ENCODE measurements at places on chromosomes 4 and X.

GRCh38 chr4:112508356-112508755, 7.6 kb downstream of the NEUROG2 start:
- no peak for DNase-seq

DNA sequence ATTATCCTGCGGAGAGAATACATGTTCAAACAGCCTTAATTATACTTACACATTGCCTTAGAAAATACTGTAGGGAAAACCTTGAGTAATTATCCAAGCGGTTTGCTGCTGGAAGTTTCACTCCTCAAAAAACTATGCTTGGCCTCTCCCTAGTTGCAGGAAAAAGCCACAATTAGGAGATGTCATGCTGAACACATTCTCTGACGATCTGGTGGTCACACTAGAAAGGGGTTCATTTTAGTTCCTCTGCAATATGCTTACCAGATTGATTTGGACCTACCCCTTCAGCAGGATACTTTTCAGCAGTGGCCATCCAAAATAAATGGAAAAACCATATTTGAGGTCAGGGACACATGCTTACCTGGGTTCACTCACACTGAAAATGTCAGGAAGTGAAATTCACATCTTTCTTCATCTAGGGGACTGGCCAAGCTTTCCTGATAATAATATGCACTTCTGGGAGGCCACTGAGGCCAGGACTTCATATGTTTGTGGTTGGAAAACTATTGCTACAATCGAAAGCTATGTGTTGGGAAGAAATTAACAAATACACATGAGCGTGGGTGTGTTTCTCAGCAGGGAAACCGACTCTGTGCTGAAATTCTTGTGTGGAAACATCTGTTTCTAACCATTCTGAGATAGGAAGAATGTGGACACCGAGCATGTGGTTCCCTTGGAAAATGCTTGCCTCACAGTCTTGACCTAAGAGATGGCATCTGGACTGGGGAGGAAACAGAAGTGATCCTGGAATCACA, 68.8 kb downstream of the ATXN3L start:
- no peak for DNase-seq

DNA sequence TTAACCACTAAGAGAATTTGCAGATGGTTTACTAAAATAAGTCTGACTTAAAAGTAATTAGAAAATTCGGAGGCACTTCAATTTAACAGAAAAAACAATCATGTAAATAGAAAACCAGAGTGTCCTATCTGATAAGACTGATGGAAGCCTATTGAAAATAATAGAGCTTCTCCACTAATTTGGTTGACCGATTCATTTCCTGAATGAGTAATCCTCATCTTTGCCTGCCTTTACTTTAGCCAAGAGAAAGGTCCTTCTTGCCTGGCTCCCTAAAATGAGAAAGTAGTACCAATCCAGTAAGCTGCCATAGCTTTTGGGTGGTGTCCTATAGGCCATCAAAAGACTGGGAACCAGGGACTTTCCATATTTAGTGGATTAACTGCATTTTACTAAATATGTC, 48.4 kb downstream of the KCNIP4 start:
- DNase-seq: no peak

DNA sequence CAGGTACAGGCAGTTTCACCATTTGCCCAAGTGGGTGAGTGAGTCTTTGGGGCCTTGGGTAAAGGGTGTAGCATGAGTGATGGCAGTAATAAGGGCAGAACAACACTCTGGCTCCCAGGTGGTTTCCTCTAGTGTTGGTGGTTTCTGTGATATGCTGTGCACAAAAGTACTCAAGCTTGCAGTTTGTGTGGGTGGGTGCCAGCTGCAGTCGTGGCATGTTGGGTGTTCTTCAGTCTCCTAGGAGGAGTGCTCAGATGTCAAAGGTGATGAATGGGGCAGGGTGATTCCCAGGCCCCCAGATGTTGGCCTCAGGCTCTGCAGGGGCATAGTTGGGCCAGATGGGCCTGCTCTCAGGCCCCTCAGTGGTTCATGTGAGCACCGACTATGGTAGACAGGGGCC, 166.1 kb upstream of the KLF8 start:
- DNase-seq: no peak

DNA sequence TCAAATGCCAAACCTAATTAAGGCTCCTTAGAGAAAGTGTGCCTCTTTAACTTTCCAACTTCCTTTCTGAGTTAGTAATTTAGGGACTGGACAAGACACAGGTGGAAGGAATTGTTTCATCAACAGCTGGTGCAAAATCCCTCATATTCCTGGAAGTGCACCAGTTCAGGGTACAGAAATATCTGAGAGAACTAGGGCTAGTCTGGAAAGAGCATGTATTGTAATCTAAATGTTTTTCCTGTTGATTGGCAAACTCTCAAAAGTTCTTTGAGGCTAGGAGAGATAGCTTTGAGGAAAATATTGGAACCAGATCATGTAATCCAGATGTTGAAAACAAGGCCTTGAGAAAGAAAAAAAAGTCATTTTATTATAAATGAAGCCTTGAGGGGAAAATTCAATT, 98.1 kb upstream of the C1GALT1C1 start:
- no peak for DNase-seq

- DNase-seq: no peak
These were observed 132.0 kb upstream of the HDX start for GRCh38 chrX:84634201-84634782.

- DNase-seq: no peak
These were observed 232.1 kb upstream of the F9 start for GRCh38 chrX:139298437-139298836.

GRCh38 chrX:21741869-21742701, 15.8 kb downstream of the SMPX start:
- DNase-seq: no peak

DNA sequence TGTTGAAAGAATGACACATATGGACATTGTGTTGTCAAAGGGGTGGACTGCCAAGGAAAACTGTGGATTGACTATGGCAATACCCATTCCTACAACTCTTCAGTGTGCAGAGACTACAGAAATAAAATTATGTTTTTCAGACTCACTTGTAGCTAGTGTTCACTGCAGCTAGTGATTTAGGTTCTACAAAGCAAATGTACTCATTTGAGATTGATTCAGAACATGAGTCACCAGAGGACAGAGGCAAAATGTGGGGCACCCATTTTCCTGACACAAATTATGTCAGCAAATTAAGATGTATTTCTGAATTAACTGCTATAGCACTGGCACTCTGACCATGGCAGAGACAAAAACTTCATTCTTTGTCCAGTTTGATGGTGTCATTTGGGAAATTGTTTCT, 40.7 kb downstream of the SPCS3 start:
- DNase-seq: no peak

DNA sequence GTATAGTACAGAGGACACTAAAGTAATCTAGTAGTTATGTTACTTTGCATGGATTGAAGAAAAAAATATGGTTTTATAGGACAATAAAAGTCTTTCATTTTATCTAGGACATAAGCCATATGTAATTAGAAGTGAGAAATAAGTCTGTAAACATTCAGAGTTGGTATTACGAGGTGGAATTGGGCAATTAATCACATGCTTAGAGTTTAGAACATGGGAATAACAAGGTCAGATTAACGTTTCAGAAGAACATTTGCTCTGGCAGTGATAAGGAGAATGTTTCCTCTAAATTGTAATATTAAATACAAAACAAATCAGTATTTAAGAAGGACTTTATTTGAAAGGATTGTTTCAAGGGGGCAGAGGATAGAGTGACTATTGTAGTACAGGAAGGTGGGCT, 15.6 kb upstream of the SULT1E1 start:
- DNase-seq: no peak

DNA sequence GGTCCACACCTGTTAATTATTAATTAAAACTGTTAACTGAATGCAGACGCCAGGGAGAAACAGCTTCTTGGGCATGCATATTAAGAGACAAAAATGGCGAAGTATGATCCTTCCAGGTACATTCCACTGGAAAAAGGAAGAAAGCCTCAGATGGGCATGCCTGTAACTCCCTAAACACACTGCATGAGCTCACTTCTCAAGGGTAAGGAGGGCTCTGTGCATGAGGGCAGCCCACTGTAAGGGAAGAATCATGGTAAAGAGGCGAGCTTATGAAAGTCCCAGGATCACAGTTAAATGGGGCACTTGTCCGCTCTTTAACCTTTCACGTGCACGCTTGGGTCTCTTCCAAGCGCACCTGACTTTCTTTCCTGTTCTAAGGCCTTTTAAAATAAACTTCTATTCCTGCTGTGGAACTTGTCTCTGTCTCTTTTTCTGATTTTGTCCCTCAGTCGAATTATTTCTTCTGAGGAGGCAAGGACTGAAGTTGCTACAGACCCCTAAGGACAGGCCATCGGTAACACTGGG, 321.7 kb downstream of the PPP1R2C start:
- DNase-seq: no peak

DNA sequence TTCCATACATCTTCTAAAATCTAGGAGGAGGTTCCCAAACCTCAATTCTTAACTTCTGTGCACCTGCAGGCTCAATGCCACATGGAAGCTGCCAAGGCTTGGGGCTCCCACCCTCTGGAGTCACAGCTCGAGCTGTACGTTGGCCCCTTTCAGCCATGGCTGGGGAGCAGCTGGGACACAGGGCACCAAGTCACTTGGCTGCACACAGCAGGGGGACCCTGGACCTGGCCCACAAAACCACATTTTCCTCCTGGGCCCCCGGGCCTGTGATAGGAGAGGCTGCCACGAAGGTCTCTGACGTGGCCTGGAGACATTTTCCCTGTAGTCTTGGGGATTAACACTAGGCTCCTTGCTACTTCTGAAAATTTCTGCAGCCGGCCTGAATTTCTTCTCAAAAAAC, 8.2 kb upstream of the TENT5D start:
- DNase-seq: no peak

DNA sequence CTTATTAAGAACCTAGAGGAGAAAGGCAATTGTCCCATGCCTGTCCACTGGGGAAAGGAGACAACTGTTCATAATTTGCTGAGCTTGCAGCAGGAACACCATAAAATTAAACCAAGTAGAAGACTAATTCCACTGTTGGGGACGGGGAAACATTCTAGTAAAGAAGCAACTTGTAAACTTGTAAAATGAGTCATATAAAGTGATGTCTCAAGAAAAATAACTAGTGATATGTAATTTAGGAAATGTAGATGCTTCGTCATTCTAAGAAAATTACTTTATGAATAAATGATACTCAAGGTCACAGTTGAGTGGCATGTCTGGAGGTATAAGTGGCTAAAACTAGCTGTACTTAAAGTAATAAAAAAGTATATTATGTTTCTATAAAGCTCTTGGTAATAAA, 121.2 kb upstream of the MID1 start:
- DNase-seq: no peak

GRCh38 chr4:53573696-53574095, 17.6 kb downstream of the LNX1 start:
- no peak for DNase-seq

- DNase-seq: no peak
These were observed 73.0 kb upstream of the ADAD1 start for GRCh38 chr4:122305853-122306252.

GRCh38 chr4:104571341-104571740, 76.6 kb upstream of the CXXC4 start:
- DNase-seq: no peak

- no peak for DNase-seq
These were observed 57.0 kb upstream of the RAP1GDS1 start for GRCh38 chr4:98204236-98204553.

- DNase-seq: no peak
These were observed 136.4 kb upstream of the GUCY1A1 start for GRCh38 chr4:155530290-155530689.

DNA sequence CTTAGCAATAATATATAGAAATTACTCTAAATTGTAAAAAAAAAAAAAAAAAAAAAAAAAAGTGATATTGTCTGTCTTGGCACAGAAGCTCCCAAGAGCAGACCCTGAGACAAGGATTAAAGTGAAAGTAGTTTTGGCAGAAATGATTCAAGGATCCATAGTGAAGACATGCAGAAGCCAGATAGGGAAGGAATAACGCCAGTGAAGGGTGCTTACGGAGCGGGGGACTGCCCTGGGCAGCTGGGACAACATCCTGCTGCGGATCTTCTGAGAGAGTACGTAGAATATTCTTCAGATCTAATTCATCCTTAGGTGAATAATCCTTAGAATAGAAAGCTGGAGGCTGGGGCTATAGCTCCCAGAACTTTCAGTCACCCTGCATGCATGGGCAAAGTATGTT, 39.8 kb downstream of the ARHGAP24 start:
- DNase-seq: no peak

GRCh38 chr4:102399021-102399420, 53.7 kb upstream of the SLC39A8 start:
- no peak for DNase-seq

- no peak for DNase-seq
These were observed 2.2 kb upstream of the SEPTIN11 start for GRCh38 chr4:76947369-76947768.

DNA sequence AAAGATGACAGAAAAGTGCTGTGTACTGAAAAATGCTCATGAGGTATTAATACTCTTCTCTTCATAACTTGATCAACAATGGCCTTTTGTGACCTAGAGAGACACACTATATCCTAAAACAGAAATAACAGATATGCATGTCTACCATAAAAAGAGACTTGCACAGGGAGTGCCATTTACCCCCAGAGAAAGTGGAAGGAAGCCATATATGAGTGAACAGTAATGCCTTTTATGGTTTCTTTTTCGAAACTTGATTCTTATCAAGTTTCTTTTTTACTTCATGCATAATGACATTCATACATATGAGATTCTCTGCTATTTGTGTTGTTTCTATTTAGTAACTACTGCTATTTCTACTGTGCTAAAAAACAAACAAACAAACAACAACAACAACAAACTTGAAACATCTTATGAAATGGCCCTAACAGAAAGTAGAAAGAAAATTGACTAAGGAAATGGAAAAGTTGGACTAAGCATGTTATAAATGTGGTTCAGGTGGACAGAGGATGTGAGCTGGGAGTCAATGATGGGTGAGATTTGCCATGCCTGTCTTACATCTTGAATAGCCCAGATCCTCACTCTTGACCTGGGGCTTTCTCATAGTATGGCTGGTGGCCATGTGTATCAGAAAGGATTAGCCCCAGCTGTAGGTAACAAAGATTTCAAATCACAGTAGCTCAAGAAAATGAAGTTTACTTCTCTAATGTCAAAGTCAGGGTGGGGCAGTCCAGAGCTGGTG, 43.8 kb downstream of the GEMIN8 start:
- DNase-seq: no peak

- DNase-seq: no peak
These were observed 34.1 kb upstream of the TNIP3 start for GRCh38 chr4:121198251-121198650.

DNA sequence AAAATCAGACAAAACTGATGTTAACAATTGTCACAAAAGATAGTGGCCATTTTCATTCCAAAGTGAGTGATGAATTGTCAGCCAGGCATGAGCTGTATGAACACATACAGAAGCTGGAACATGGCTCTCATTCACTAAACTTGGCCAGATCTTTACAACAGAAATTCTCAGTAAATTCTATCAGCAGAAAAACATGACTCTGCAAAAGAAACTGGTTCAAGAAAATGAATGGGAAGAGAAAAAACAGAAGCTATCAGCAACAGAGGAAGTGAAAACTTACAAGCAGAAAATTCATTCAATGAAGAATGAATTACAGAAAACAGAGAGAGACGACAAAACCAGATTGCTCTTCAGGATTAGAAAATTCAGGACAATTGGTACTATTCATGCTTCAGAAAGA, 249.6 kb downstream of the COL25A1 start:
- no peak for DNase-seq

Measured in stimulated activated naive CD8-positive, alpha-beta T cell treated with anti-CD3 and anti-CD28 coated beads, Interleukin-15, Interleukin-2, amounts not matched to agents 100 U/mL and 50 U/mL, for 24 hours (primary cell).